ENCODE measurements at places on chromosomes 5 and 9. TPM values are rescaled to one million over a fixed set of nuclear protein-coding genes. Genes with fewer than 3 reads are reported as not detected.

Gene PCA3
- total RNA-seq: not detected

Gene MYOT
- total RNA-seq: not detected

DNA sequence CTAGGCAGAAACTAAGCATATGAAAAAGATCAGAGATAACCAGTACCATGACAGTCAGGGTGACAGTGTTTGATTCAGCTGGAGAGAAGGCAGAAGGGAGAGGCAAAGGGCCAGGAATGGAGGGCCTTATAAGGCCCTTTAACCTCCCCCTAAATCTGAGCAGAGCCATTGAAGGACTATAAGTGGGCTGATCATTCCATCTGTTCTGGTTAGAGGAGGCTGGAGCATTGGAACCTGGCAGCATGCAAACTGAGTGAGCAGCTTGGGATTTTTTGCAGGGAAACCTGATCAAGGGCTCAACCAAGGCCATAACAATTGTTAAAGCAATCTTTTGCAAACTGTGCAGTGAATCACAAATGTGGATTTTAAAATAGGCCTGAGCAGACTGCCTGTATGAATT is 174.5 kb upstream of the DAP start:
- no peak for DNase-seq

Gene SPOCK1
- 15.6 TPM for total RNA-seq

Gene LECT2
- total RNA-seq: not detected

- DNase-seq: no peak
Measured at GRCh38 chr5:157651623-157652376, 438 bp downstream of the SOX30 start.

Gene SLC6A7
- total RNA-seq: not detected

DNA sequence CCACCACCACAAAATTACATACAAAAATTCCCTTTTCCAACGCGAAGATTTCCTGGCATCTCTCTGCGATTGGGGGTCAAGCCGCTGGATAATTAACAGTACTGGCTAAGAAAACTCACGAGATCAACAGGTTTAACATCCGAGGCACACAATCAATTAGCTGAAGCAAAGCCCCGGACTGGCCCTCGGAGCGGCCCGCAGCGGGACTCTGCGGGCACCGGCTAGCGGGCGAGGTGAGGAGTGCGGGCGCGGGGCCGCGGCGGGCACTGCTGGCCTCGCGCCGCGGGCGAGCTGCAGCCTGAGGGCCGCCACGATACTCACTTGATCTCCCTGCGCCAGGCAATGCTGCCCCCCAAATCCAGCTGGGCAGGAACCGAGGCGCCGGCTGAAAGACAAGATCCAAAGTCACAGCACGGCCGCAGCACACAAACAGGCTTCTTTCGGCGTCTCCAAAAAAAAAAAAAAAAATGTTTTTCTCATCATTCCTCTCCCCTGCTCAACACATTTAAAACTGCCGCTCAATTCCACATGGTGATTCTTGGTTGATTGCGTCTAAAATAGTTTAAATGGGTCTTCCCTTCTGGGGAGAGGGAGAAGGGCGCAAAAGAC is 210.2 kb downstream of the MEF2C start:
- DNase-seq: no peak

- no peak for DNase-seq
Measured at GRCh38 chr5:157506981-157507780, 47.2 kb downstream of the NIPAL4 start.

DNA sequence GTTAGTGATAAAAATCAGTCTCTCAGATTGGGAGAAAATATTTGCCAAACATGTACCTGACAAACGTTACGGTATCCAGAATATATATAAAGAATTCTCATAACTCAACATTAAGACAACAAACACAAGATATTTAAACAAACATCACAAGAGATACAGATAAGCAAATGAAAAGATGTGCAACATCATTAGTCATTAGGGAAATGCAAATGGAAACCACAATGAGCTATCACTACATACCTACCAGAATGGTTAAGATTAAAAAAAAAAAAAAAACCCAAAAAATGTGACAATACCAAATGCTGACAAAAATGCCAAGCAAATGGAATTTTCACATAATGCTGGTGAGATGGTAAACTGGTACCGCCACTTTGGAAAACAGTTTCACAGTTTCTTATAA is 15.4 kb downstream of the CERT1 start:
- no peak for DNase-seq

Gene ANKRD34B
- total RNA-seq: 0.10 TPM

Gene PCDHGC4
- total RNA-seq: 0.57 TPM

Gene CLK4
- total RNA-seq: 23.4 TPM

DNA sequence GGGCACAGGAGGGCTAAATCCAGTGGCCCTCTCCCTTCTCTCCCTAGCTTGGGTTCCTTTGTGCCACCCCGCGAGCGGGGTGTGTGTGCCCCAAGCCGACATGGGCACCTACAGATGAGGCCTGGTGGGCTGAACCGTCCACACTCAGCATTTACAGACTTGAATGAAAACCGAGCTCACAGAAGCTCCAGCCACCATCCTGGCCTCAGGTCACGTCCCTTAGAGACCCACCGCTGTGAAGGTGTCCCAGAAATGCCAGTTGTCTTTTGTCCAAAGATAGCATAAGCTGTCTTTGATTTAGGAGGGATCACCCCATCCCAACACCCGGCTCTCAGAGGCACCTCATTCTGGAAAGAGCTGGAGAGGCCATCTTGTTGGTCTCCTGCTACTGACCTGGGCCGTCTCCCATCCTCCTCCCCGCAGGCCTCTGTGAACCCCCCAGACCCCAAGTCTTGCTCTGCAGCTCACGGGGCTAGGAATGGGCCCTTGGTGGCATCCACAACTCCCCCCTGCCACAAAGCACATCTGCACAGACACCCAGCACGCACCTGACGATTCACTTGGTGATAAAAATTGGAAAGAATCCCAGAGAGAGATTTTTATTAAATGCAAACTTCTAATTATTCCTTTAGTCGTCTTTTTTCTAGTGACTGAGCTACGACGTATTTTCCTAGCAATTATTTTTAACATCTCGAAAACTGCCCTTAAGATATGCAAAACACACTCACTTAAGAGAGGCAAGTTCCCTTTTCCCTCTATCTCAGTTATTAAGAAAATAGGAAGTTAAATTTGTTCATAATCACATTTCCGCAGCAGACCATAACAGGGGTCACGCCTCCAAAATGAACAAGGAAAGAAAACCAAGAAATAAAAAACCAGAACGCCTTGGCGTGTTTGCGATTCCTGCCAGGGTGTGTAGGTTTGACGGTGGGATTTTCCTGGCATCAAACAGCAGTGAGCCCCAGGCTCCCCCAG is 80.5 kb upstream of the LMX1B start:
- DNase-seq: no peak

DNA sequence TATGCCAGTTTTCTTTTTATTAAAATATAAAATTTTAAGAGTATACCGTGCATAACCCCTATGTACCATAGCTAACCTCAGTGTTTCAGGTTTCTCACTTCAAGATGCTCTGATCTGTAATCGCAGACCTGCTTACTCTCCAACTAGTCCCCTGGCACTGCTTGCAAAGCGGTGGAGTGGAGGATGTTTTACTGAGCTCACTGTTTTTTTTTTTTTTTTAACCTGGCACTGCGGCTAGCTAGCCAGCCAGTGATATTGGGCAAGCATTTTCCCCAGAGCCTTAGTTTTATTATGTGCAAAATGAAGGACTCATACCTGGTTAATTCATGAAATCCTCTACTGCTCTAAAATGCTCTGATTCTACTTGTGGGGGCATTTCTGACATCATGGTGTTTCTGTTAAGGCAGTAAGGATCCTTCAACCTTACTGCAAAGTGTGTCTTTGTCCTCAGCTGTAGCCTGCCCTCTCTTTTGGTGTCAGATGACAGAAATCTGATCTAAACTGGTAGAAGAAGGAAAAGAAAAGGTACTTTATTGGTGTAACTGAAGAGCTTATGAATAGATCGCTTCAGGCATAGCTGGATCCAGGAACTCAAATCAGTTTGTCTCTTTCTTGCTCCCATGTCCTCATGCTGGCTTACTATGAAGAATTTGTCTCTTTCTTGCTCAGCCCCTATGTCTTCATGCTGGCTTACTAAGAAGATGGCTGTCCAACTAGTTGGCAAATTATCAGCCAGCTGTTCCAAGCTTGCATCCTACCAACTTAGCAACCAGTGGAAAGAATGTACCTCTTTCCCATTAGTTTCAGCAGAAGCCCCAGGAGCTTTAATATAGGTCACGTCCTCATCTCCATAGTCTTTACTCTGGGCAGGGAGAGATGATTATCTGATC is 59.8 kb downstream of the DOCK2 start:
- DNase-seq: no peak

DNA sequence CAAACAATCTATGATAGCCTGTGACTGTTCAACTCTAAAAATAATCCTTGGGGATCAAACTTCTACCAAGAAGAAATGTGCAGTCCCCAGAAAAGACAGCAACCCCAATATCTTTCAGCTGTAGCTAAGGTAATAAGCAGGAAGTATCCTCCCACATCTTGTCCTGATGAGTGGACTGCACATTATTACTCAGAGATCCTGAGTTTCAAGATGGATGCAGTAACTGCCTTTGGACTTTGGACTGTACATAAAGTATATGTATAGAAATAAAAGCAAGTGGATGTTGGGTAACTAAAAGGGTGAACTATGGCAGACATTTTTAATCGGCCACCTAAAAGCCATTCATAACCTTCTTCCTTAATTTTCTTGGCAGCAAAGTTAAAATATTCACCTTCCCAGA is 45.1 kb downstream of the SMIM23 start:
- DNase-seq: no peak

DNA sequence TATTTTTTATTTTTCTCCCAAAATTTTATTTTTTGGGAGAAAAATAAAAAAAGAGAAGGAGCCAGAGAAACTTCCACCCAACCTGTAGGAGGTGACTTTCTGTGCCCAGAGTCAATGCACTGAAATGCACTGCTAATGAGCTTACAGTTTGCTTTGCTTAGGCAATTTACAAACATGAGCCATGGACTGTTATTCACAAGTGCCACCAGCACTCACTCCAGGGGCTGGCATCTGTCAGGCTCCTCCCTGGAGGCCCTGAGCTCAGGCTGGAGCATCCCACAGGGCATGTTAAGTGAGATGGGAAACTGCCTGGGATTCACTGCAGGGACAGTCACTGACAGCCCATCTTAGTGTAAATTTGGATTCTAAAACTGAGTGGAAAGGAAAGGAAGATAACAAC is 74.9 kb downstream of the FANCC start:
- no peak for DNase-seq

DNA sequence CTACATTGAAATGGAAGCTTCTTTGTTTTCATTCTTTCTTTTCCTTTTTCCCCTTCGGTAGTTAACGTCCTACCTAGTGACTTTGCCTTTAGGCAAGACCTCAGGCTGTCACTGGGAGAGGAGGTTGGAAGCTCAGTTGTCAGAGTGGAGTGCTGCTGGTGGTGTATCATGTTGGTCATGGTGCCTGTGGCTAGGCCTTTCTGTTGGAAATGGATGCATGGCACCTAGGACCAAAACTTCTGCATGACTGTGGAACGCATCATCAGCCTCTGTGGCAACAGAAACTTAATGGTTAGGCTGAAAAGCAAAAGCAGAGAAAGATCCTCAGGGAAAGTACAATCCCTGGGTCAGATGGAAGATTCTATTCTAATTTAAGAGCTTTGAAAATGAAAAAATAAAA is 57.9 kb downstream of the OSTF1 start:
- no peak for DNase-seq

DNA sequence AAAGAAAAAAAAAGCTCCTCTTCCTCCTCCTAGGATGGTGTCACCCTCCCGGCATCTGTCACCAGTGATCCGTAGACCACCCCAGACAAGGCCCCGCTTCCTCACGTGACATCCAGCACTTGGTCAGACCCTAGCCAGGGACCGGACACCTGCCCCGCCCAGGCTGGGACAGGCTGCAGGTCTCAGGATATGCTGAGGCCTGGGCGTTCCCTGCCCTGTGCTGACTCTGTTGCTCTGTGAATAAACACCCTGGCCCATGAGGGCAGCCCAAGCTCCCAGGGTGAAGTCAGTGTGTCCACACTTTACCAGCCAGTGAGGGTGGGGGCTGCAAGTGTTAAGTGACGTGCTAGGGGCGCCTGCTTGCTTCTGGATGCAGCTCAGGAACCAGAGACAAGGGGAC is 5.6 kb downstream of the EDF1 start:
- DNase-seq: no peak

Gene ARAP3
- 2.5 TPM for total RNA-seq

DNA sequence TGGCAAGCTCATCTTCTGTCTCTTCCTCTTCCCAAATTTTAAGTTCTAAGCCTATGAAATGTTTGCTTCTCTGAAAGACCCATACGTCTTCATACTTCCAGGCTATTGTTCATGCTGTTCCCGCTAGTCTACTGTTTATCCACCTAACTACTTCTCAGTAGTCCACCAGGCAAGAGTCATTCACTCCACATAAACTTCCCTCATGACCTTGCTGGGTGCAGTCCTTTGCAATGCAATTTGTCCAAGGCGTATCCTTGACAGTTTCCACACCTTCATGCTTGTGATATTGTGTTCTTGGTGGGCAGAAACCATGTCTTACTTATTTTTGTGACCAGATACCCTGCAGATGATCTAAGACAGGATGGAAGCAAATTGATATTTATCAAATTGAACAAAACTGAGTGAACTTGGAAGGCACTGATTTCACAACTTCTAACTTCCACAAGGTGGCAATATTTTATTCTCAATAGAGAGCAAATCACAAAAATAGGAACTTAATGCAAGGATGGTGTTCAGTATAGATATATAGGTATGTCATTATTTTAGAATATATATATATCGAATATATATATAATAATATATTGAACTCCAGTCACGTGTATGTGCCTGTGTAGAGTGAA is 30.3 kb downstream of the TYRP1 start:
- DNase-seq: no peak

Gene IL3
- total RNA-seq: not detected

DNA sequence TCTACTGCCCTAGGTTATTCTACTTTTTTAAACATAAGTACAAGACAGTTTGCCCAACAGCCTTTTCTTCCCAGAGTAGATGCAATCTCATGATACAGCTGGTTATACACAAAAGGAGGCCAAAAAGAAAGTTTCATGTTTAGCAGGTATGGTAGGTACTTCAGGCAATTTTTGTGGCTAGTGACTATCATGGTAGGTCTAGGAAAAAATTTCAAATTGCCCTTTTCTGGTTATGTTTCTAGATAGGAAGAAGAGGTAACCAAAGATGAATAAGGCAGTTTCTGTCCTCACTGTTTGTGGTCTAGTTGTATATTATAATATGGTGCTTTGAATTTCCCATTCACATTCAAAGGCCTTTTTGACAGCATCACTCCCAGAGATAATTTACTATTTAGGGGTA is 19.7 kb downstream of the MEGF9 start:
- no peak for DNase-seq
